ENCODE measurements at places on chromosomes 7 and 10.

DNA sequence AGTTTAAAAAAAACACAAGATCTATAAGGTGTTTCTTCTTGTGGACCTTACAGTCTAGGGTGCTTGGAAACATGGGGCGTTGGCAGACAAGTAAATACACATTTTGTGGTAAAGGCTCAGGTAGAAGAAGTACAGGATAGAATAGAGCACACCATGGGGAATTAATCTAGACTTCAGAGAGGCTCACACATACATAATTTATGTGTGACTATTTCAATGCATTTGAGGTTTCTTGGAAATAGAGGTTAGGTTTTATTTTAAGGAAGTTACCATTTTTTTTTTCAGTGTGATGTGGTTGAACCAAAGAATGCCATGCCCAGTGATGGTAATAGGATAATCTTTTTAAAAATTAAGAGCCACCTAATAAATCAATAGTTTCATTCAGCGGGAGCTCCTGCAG lies 12.8 kb downstream of the CFTR start:
- no peak for DNase-seq

- peak; percentile 44 for DNase-seq
These were observed 92.7 kb upstream of the MACROH2A2 start for GRCh38 chr10:69959911-69960310.

GRCh38 chr10:122207596-122207995 lies 63.5 kb upstream of the BTBD16 start:
- no peak for DNase-seq

DNA sequence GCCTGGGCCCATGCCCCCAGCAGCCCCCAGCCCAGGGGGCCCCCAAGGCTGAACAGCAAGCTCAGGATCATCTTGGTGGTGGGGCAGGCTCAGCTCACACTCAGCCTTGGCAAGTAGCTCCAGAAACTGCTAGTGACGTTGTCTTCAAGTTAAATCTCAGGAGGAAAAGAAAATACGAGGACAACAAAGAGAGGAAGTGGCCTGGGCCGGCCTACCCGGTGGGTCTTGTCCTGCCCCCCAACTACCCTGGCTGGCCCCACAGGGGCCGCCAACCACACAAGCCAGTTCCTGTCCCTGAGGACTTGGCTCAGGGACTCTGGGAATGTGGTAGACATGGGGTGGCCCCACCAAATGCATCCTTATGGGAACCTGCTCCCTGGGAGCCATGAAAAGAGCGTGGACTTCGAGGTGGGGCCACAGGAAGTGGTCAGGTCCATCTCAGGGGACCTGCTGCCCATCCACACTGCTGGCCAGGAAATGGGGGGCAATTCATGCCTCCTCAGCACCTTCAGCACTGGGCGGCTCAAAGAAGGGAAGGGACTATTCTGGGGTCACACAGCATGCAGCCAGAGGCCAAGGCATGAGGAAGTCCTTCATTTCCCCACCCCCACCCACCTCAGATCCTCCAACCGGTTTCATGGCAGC lies at the start of gene MMRN2:
TSS of gene MMRN2 (minus strand) at position 145 of the 645 bp plus-strand sequence. CDS start at position 71, 74 bp downstream.
- peak; percentile 63 for DNase-seq

DNA sequence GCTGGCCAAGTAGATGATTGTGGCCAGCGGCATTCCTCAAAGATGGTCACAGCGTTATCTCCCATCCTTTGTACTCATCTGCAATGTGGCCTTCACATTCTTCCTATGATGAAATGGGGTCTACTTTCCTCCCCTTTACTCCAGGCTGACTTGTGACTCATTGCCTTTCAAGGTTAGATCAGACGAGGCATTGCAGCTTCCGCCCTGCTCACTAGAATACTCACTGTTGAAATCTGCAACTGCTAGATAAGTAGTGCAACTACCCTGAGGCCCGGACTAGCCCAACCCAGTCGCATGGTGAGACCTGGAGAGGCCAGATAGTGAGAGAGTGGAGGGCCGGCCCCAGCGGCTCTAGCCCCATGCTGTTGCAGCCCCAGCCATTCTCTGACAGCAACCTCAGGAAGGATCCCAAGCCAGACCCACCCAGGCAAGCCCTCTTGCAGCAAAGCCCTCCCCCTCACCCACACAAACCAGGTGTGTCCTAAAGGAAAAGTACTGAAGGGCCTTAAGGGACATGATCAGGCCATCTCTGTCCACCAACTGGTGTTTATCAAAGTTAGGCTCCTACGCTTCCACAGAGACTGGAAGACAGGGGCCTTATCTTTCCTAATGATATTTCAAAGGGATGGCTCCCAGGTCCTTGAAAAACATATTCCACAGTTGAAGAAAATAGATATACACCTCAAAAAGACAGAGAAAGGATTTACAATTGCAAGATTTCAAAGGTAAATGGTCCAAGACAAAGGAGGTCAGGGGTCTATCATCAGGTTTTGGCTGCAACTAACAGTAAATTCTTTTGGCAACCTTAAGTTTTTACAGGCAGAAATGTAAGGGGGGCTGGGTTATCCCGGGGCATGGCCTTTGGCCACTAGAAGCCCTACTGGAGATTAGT lies 107.2 kb upstream of the TRIM24 start:
- no peak for DNase-seq

GRCh38 chr10:107122703-107123102 lies 41.8 kb downstream of the SORCS1 start:
- no peak for DNase-seq

DNA sequence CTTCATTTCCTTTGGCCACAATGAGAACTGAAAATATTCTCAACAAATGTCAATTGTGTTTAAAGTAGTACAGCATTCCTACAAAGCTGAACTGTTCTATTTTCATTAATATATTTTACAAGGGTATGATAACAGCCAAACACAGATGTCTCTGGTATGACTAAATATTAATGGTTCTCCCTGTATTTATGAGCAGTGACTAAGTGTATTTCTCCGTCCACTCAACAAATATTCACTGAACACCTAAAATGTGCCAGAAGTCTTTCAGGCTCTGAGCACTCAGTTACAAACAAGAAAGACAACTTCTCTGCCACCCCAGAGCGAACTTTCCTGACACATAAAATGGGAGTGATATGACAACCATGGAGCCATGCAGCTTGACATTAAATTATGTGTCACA lies 135.6 kb downstream of the VPS41 start:
- DNase-seq = no peak

DNA sequence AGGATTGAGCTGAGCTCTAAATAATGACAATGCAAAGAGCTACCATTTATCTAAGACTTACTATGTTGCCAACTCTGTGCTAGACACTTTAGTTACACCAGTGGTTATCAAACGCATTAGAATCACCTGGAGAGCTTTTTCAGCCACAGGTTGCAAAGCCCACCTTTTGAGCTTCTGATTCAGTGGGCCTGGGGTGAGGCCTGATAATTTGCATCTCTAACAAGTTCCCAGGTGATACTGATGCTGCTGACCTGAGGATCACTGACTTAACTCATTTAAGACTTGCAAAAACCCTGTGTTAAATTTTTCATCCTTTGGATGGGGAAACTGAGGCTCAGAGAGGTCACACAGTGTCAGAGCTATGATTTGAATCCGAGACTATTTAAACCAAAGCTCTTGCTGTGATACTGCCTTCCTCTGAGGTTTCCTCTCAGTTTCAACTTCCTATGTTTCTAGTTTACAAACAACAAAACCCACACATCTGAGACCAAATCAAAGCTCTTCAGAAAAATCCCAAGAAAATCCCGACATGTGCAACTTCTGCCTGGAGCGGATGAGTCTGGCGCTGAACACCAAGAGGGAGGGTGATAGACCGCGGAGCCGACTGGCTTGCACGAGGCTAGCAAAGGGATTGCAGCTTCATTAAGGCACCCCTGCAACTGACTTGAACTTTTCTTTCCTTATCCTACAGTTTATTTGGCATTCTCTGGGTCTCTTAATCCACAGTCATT lies 124.9 kb downstream of the CYP26A1 start:
- DNase-seq = peak; percentile 84

DNA sequence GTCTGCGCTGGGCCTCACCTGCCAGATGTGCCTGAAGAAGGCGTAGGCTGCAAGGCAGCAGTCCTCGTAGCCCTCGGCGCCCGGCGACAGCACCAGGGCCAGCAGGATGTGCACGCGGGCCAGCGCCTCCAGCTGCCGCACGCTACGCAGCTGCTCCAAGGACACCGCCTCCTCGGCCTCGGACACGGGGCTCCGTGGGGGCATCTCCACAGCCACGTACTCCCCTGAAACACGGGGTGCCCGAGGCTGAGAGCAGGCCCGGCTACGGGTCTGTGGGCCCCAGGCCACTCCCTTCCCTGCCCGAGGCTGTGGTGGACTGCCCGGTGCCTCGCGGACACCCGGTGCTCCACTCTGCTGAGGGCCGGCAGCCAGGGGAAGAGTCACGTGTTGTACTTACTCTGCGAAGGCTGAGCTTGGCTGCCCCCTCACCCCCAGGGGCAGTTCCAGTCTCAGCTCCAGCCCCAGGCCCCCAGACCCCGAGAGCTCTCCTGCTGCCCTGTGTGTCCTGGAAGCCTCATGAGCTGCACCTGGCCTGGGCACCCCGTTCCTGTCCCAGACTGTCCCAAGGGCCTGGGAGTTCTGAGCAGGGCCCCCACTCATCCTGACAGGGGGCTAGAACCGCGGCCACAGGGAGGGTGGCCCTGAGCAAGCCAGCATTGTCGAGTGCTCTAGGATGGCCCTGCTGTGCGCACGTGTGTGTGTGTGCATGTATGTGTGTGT lies 62.8 kb downstream of the CFAP46 start:
- peak; percentile 49 for DNase-seq

DNA sequence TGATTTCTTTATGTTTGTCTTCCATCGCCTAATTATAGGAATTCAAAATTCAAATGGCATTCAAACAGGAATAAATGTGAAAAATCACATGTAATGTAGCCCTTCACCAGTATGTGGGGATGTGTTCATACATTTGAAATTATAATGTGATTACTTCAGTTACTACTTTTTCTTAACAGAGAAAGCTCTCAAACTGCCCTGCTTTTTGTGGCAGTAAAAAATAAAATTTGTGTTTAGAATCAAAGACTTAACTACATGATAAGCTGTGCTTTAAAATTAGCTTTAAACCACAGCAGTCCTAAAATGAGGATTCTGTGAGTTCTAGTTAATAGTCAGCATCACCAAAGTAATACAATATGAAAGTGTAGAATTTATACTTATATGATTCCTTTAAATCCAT lies 7.8 kb upstream of the HERC4 start:
- peak; percentile 55 for DNase-seq

DNA sequence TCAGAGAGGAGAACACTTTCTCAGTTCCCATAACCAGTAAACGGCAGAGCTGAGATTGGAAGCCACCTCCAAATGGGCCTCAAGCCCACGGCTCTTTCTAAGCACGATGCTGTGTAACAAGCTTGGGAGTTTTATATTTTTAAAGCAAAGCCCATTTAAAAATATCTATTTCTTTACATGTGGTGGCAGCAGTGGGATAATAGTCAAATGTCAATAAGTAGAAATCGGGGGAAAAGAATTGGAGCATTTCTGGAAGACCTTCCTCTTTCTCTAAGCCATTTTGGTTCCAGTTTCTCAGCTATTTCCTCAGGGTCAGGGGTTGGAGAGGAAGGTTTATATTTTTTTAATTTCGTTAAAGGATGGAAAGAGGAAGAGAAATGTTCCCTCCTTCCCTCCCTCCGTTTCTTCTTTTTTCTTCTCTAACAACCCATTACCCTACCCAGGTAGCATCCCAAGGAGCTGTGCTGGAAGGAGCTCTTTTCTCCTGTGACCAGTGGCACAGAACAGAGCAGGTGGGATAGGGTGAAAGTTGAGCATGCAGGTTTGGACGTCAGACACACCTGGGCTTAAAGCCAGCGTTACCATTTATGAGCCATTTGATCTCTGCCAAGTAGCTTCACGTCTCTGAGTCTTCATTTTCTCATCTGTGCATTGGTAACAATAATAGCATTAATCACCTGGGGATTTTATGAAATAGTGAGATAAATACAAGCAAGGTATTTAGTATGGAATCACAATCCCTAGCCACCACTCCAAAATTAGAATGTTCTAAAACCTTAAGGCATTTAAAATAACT lies 515.7 kb downstream of the RPS24 start:
- DNase-seq = peak; percentile 72

DNA sequence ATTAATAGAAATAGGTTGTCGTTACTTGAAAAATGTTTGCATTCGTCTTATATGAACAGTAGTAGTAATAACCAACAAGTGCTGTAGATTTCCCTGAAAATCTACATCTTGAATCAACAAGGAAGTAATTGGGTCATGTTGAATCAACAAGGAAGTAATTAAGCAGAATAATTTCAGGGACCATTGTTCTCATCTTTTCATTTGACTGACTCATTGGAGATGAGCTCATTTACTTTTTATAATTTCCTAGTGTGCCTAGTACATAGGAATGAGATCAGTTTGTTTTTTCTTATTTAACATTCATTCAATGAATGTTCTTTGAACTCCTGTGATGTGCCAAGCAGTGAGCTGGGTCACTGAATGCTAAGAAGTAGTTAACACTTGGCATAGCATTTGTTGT lies 8.2 kb downstream of the CLDN12 start:
- no peak for DNase-seq

- DNase-seq = no peak
These were observed 217.2 kb downstream of the TWIST1 start for GRCh38 chr7:18900236-18900635.

GRCh38 chr7:158124671-158125079 lies 462.9 kb downstream of the PTPRN2 start:
- DNase-seq = no peak

- no peak for DNase-seq
These were observed 369.4 kb downstream of the INHBA start for GRCh38 chr7:41333511-41333910.

DNA sequence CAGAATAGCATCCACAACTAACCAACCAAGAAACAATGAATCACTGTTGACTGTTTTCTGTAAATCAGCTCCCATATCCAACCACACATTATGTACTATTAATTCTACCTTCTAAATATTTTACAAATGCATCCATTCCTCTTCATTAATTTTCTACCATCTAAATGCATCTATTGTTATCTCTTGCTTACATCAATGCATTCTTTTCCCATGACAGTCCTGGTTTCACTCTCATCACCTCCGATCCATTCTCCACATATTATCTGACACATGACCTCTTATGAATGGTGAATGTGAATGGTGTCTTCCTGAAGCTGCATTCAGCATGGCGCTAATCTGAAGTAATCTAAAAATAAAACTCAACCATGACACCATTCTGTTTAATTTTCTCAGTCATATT lies 153.8 kb upstream of the CALCR start:
- no peak for DNase-seq

GRCh38 chr10:109689785-109690184 lies 233.5 kb downstream of the XPNPEP1 start:
- DNase-seq = no peak

DNA sequence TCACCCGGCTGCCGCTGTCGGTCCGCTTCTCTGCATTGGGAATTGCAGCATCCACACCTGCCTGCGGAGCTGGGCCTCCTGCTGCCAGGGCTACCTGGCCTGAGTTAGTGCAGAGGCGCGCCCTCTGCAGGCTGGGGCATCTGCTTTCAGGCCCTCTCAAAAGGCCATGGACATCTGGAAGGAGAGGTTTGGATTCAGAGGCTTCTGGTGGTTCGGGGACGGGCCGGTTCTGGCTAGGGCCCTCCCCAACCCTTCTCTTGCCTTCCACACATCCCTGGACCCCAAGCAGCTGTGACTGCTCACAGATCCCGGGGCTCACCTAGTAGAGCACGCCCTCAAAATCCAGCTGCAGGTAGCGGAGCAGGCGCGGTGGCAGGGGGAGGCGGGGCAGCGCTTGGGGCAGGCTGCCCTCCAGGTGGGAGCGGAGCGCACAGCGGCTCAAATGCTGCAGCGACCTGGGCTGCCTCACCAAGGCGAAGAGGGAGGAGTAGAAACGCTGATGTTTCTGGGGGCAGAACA lies 8.4 kb upstream of the GBX1 start:
- DNase-seq = no peak
